ENCODE measurements at places on chromosomes 16 and 17. TPM values are rescaled to one million over a fixed set of nuclear protein-coding genes. Genes with fewer than 3 reads are reported as not detected.
A peak's percentile ranks its signal among the peaks of the same experiment; 100 is the strongest.

GRCh38 chr17:49521471-49522356, 26.6 kb downstream of the NGFR start:
- H3K4me1 ChIP-seq, result peaks cover 12% of the 10 kb centered on the region
- no peaks in the 10 kb centered on the region for H3K36me3 ChIP-seq
- H3K27ac ChIP-seq, result no peak overlapping the region
- no peak overlapping the region for H3K4me3 ChIP-seq

- H3K27ac ChIP-seq, result no peak overlapping the region
- no peak overlapping the region for H3K4me3 ChIP-seq
- no peaks in the 10 kb centered on the region for H3K36me3 ChIP-seq
- no peak for DNase-seq
Observed at GRCh38 chr16:77993111-77993985, 29.0 kb upstream of the CLEC3A start.

DNA sequence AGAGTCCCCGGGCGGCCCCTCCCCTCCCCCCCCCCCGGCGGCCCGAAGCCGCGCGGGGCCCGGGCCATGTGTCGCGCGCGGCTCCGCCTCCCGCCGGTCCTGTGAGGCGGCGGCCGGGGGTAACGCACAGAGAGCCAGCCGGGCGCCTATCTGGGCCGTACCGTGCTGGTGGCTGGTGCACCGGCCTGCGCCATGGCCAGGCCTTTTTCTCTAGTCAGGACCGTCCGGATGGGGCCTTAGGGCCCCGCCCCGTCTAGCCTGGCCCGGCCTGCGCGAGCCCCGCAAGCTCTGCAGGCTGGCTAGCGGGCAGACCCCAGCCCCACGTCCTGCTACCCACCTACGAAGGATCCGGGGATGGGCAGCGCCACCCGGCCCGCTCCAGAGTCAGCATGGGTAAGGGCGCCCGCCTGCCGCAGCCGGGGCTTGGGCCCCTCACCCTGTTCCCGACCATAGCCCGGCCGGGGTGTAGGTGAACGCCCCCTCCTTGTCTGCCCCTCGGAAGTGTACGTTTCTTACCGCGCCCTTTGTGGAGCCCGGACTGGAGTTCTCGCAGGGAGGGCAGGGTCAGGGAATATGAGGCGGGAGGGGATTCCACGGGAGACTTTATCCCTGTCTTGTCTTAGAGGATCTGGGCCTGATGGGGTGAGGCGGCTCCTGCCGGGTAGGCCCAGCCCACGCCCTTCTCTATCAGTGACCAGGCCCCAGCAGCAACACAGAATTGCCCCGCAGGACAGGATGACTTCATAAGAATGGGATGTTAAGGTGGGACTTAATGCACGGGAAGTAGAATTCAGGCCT, at the start of gene CENPT:
Gene CENPT (minus strand): TSS at position 630 of the 798 bp plus-strand sequence. CDS start 13,834 bp downstream, outside the sequence.
- no peaks in the 10 kb centered on the region for H3K27me3 ChIP-seq
- peaks cover 40% of the 10 kb centered on the region for H3K4me1 ChIP-seq
- H3K27ac ChIP-seq, result peak within 1 kb of the TSS; percentile 95
- H3K4me3 ChIP-seq, result peak within 1 kb of the TSS; percentile 92
- DNase-seq, result no peak
- H3K36me3 ChIP-seq, result no peaks in the 10 kb centered on the region

GRCh38 chr16:11053916-11054460, 109.6 kb downstream of the CLEC16A start:
- H3K4me3 ChIP-seq, result peak overlapping the region; percentile 31
- H3K36me3 ChIP-seq, result no peaks in the 10 kb centered on the region
- peaks cover 36% of the 10 kb centered on the region for H3K4me1 ChIP-seq
- H3K27ac ChIP-seq, result peak overlapping the region; percentile 89
- H3K27me3 ChIP-seq, result no peaks in the 10 kb centered on the region

The ARHGDIG gene
- total RNA-seq, result not detected

The CHRNE gene
- total RNA-seq, result 1.6 TPM

The TADA2A gene
- 11.1 TPM for total RNA-seq

All from T-helper 17 cell (primary cell).